GM06990 (cell line): ENCODE measurements at places on chromosomes 7 and 10.

DNA sequence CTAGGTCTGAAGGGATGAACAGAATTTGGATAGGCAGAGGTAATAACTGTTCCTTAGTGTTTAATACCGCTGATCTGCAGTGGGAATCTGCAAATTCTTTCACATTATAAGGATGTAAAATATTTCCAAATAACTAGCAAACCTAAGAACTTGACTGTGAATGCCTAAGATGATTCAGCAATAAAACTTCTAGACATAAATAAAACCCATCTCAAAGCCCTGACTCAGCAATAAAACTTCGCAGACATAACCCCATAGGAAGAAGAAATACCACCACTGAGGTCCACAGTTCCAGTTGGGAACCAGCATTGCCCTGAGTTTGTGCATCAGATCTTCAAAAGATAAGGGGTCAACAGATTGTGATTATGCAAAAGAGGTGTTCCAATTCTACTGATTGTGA is 354.2 kb downstream of the GFRA1 start:
- no peak for DNase-seq

DNA sequence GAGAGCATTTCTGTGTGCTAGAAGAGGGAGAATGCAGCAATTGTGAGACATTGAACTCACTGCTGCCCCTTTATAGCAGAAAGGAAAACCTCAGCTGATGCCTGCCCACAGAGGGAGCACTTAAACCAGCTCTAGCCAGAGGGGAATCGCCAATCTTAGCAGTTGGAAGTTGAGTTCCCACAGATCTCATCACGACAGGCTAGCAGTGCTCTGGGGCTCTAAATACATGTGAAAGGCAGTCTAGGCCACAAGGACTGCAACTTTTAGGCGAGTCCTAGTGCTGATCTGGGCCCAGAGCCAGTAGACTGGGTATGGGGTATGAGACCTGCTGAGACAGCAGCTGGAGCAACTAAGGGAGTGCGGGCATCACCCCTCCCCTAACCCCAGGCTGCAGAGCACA is 25.2 kb upstream of the PRR15 start:
- no peak for DNase-seq

GRCh38 chr10:28681291-28681763 is 4.0 kb downstream of the BAMBI start:
- DNase-seq: no peak

DNA sequence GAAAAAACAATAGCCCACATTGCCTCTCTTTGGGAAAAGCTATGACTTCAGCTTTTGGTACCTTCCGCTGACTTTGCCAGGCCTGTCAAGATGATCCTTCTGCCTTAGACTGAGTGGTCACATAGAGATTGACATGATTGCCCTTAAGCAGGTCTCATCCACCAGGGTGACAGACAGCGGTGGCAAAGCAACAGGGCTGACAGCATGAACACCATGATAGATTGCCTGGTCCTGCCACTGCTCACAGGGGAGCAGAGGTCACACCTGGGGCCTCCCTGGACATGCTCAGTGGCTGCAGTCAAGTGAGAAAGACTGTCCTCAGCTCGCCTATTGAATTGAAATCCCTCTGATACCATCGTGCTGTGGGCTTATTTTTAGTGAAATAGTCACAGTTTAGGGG is 1080.2 kb downstream of the KCNMA1 start:
- DNase-seq: no peak

GRCh38 chr7:138245682-138246081 is 169.4 kb downstream of the AKR1D1 start:
- DNase-seq: no peak
